ENCODE measurements at places on chromosomes 2 and 18.

DNA sequence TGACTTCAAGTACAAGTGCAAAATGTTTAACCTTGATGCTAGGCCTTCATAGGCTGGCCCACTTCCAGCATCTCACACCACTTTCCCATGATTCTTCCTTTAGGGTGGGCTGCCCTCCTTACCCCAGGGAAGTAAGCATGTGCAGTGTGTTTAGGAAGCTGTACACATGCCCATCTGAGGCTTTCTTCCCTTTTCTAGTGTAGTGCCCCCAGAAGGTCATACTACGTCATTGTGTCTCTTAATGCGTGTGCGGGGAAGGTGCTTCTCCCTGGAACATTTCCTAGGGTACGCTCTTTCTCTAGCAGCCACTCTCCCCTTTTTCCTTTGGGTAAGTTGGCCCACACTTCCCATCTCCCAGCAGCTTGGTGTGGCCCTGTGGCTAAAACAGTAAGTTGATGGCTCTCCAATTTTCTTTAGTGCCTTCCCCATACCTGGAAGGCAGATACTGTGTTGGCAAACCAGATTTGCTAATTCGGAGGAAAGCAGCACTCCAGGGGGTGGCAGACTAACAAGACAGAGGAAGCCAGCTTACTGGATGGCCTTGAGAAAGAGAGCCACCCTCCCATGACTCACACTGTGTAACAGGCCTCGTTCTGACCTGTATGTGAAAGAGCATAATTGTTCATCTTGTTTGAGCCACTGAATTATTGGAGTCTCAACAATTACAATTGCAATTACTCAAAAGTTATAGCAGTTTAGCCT, 1.1 kb upstream of the SULT6B1 start:
- DNase-seq = no peak

GRCh38 chr2:157901325-157901724, 25.2 kb upstream of the ACVR1 start:
- no peak for DNase-seq

GRCh38 chr2:224688997-224689396, 27.2 kb downstream of the CCDC195 start:
- no peak for DNase-seq

GRCh38 chr2:216949700-216950413, 90.0 kb upstream of the TNP1 start:
- DNase-seq = no peak
